ENCODE measurements at places on chromosomes 3 and 15. TPM values are rescaled to one million over a fixed set of nuclear protein-coding genes. Genes with fewer than 3 reads are reported as not detected.

The ITPKA gene
- total RNA-seq = 0.93 TPM

The PPP2R3A gene
- total RNA-seq = not detected

The GABRR3 gene
- 0.05 TPM for total RNA-seq

The PIF1 gene
- 35.8 TPM for total RNA-seq

The IP6K2 gene
- 59.9 TPM for total RNA-seq

The THPO gene
- not detected for total RNA-seq

The MUSTN1 gene
- 1.4 TPM for total RNA-seq

The NME9 gene
- not detected for total RNA-seq

The GOLGA6L9 gene
- total RNA-seq = 0.91 TPM

The MYLK gene
- total RNA-seq = 0.30 TPM

The AGBL1 gene
- not detected for total RNA-seq

The TMEM212 gene
- total RNA-seq = not detected

The KNG1 gene
- total RNA-seq = not detected

The DNAH12 gene
- 0.14 TPM for total RNA-seq

The MAP1A gene
- 12.7 TPM for total RNA-seq

Data from T-helper 2 cell treated with Interferon-gamma antibody and Interleukin-4, amounts not matched to agents 100 ng/mL and 5 ng/mL, for 36 hours (primary cell).